HEK293T (cell line): ENCODE measurements at places on chromosomes 16 and 17.
A peak's percentile ranks its signal among the peaks of the same experiment; 100 is the strongest.

DNA sequence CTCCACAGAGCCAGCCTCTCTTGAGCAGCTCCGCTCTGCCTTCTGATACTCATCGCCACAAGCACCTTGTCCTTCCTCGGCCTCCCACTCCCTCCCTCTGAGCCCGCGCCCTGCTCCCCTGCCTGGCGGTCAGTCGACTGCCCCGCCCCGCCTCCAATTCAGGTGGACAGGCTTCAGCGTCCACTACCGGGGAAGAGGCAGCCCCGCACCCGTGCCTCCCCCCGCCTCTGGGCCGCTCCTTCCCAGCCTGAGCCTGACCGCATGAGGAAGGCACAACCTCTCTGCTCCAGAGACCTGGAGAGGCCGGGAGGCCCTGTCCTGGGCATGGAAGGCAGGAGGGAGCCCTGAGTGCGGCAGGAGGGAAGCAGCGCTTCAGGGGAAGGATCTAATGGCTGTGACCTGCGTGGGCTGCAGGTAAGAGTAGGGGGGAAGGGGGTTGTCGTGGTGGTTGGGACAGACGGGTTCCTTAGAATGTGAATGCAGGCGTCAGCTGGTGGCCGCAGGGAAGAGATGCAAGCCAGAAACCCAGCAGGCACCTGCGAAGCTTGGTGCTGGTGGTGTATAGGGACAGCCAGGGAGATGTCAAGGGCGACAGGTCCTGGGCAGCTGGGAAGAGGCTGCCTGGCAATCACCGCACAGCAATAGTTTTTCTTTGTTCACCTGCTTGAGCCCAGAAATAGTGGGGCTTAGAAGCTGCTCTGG is 3.0 kb upstream of the SLC6A4 start:
- no peak for DNase-seq

- no peak for DNase-seq
Measured at GRCh38 chr17:10673312-10673711, 16.2 kb upstream of the MYH3 start.

- DNase-seq, result no peak
Measured at GRCh38 chr17:17965152-17965721, 7.0 kb downstream of the TOM1L2 start.

DNA sequence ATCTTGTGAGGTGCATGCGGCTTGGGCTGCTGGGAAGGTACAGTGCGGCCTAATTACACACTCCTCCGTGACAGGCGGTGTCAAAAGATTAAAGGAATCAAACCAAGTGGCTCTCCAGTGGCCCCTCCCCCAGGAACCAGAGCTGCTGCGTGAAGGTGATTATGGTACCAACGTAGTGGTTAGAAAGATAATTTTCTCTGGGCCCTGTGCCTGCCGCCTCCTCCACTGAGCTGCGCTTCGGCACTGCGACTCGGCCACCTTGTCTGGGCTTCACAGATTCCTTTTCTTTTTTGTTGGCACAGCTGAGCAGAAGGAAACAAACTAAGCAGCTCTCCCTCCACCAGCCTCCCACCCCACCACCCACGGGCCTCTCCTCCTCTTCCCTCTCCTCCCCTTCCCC is 113.2 kb upstream of the SDK2 start:
- DNase-seq, result no peak

GRCh38 chr17:57955183-57955931 is at the start of gene CUEDC1:
CUEDC1 (minus strand) TSS chr17:57955412; CDS start chr17:57885564, 69,848 bp downstream.
- peak; percentile 88 for DNase-seq

DNA sequence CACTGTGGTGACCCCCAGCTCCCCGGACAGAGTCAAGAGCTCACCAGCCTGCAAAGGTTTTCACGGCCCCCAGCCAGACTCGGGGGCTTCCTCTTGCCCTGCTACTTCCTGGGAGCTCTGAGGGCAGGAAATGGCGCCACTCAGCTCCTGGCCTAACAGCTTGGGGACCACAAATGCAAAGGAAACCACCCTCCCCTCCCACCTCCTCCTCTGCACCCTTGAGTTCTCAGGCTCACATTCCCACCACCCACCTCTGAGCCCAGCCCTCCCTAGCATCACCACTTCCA is 375 bp upstream of the SPN start:
- DNase-seq, result no peak
